ENCODE measurements at places on chromosomes 1 and 21.

DNA sequence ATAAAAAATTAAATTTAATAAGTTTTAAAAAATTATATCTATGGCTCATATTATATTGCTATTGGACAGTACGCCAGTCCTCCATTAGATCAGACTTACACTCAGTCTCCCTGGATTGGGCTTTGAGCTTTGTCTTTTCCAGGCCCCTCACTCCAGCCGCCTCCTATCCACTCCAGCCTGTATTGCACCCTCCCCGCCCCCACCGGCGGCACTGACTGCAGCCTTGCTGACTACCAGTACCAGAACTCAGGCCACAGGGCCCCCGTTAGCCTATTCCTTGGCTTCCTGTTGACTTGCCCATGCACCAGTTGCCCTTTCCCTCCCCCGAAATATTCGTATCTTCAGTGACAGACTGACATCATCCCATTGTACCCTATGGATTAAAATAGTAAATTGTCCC is 127.9 kb downstream of the CSMD2 start:
- no peak for DNase-seq

DNA sequence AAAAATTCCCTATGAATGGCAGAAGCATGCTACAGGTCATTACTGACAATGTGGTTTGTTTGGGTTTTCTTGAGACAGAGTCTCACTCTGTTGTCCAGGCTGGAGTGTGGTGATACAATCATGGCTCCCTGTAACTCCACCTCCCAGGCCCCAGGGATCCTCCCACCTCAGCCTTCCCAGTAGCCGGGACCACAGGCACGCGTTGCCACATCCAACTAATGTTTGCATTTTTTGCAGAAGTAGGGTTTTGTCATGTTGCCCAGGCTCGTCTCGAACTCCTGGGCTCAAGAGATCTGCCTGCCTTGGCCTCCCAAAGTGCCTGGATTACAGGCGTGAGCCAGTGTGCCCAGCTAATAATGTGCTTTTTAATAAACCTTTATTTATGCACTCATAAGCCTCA is 259.1 kb downstream of the NFIA start:
- no peak for DNase-seq

GRCh38 chr1:154744352-154745035 is 125.6 kb downstream of the KCNN3 start:
- DNase-seq = peak; percentile 31

DNA sequence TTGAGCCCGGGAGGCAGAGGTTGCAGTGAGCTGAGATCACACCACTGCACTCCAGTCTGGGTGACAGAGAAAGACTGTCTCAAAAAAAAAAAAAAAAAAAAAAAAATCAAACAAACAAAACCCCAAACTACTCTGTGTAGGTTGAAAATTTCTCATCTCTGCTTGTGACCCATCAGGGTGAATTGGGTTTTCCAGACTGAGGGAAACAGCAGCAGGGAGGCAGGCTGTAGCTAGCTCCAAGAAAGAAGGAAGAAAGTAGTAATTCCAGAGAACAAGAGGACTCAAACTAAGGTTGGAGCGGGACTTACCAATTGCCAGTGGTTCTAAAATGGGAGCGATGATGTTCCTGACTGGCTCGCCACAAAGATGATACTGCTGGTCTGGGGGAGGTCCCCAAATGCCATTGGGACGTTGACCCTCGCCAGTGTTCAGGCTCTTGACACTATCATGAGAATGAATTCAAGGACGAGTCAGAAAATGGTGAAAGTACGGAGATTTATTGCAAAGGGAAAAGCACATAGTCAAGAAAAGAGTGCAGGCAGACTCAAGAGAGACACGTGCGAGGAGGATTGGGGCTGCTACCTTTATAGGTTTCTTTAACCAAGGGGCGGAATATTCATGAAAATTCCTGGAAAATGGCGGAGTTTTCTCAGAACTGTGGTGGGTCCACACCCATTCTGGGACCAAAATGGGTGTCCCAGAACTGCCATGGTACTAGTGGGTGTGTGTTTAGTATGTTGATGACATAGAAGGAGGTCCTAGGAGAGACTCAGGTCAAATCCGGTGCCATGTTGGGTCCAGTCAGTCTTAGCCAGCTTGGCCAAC is 13.4 kb downstream of the AADACL4 start:
- DNase-seq = no peak

DNA sequence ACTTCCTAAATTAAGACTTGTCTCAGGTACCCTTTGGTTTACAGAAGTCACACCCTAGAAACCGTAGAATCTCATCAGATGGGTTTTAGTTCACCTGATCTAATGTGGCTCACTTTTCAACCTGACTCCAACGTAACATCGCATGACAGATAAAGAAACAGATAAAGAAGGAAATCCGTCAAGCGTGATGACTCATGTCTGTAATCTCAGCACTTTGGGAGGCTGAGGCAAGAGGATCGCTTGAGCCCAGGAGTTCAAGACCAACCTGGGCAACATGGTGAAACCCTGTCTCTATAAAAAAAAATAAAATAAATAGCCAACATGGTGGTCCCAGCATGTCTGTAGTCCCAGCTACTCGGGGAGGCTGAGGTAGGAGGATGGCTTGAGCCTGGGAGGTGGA is 97.3 kb downstream of the SPSB1 start:
- DNase-seq = no peak

- no peak for DNase-seq
Measured at GRCh38 chr1:54353959-54354358, 52.2 kb downstream of the SSBP3 start.

GRCh38 chr1:223405507-223405906 is 12.3 kb downstream of the CCDC185 start:
- DNase-seq = no peak

GRCh38 chr1:37630426-37631028 is 4.2 kb downstream of the RSPO1 start:
- no peak for DNase-seq

GRCh38 chr1:23370330-23370708 is 683 bp upstream of the ZNF436 start:
- no peak for DNase-seq

Measured in adrenal gland (tissue), 19 donors.